Neural crest cell (in vitro differentiated cells): ENCODE measurements at places on chromosomes 12 and 14. TPM values are rescaled to one million over a fixed set of nuclear protein-coding genes. Genes with fewer than 3 reads are reported as not detected.
A peak's percentile ranks its signal among the peaks of the same experiment; 100 is the strongest.

- no peak for DNase-seq
These were observed 5.6 kb downstream of the CNIH1 start for GRCh38 chr14:54435500-54435981.

GRCh38 chr12:122399592-122400373 lies 22.7 kb downstream of the CLIP1 start:
- peak; percentile 22 for DNase-seq

DNA sequence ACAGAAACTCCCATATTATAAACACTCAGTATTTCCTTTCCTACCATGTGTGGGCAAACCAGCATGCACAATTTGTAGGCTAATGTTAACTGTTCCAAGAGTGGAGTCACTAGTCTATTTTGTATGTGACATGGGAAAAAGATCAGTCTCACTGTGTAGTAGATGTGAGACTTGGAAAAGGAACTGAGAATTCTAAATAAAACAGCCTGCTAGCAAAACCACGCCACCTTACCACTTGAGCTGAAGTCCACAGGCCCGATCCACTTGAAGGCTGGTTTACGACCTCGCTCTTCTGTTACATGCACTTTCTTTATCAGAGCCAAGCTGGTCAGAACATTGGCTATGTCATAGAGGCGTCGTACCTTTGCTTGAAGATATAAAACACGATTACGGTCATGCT lies 22.5 kb downstream of the E2F7 start:
- no peak for DNase-seq

The C1QL4 gene
- 0.63 and 0.80 TPM in 2 replicates for total RNA-seq

- DNase-seq: no peak
These were observed 1.3 kb upstream of the ATP2A2 start for GRCh38 chr12:110279566-110280375.

The HCFC2 gene
- total RNA-seq: 7.1 and 8.3 TPM in 2 replicates
